ENCODE measurements at places on chromosomes 4 and X. TPM values are rescaled to one million over a fixed set of nuclear protein-coding genes. Genes with fewer than 3 reads are reported as not detected.

GRCh38 chrX:31092476-31092875 is 20.6 kb upstream of the FTHL17 start:
- DNase-seq, result no peak

GRCh38 chr4:174539571-174539970 is 17.3 kb upstream of the HPGD start:
- DNase-seq, result no peak

GRCh38 chr4:90444904-90445303 is 317.7 kb downstream of the CCSER1 start:
- no peak for DNase-seq

Gene HSPA4L
- 8.9 TPM for total RNA-seq

Gene GLRA3
- total RNA-seq, result not detected

DNA sequence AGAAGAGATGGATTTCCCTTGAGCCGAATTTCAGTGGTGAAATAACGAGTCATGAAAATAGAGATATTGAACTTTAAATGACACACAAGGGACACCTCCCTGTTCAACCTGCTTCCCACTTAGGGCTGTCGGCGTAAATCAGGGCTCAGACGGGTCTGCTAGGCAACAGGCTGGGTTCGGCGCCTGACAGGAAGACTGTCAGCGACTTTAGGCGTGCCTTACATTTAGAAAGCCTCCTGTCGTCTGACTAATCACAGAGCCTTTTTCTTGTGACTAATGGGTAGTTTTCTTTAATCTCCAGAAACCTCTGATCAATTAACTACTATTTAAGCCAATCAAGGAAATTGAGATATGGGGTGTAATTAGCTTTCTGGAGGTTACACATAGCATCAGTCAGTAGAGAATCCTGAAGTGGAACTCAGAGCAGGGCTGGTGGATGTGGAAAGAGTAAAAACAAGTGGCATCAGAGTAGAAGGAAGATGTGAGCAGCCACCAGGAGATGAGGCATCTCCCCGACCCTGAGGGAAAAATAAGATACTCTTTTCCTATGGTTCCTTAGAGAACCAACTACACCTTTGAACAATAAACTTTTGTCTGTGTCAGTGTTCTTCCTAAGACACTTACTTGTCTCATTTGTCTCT is 86.2 kb upstream of the HS3ST1 start:
- peak; percentile 26 for DNase-seq

GRCh38 chr4:3390288-3390811 is 51.4 kb upstream of the HGFAC start:
- DNase-seq, result no peak

DNA sequence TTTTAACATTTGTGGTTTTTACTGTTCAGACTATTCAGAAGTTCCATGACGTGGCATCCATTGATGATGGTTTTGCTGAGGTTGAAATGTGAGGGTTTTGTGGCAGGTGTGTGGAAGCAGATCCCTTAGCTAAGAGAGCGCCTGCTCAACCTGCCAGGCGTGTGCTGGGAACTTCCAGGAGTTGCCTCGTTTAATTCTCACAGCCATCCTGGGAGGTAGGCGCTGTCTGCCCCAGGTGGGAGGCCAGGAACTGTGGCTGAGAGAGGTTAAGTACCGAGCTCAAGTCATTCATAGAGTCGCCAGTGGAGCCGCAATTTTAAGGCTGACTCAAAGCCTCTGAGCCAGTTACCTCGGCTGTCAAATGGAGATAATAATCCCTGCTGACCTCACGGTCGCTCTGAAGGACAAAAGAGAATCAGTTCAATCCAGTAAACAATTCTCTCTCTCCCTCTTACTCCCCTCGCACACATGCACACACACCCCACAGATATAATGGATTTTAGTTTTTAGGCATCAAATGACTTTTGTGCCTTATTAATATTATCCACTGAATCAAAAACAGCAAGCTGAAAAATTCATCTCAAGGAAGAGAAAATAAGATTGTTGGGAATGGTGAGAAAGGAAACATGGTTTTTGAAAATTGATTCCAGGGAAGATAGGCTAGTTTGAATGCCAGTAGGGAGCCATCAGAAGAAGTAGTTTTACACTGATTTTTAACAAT is 171.3 kb downstream of the PTTG2 start:
- no peak for DNase-seq

GRCh38 chrX:31136144-31136611 is 64.3 kb upstream of the FTHL17 start:
- DNase-seq, result no peak

DNA sequence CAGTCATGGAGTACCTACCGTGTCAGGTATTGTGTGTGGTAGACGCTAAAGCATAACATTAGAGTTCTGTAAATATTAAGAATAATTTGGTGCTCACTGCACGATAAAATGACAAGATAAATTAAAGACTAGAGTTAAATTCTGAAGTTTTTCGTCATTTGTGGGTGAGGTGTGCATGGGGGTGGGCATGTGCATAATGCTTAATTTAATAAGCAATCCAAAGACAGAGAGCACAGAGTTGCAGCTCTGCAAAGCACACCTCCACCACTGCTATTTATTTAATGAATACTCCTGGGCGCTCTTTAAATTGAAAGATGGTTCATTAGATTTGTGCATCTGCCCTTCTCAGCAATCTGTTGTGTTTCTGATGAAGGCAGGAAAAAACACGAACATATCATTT is 62.6 kb downstream of the GATB start:
- no peak for DNase-seq

Gene RAI2
- total RNA-seq, result 44.2 TPM

Gene SMIM10L2A
- total RNA-seq, result 5.4 TPM

Gene CWH43
- not detected for total RNA-seq

Gene RBMX
- total RNA-seq, result 93.9 TPM

Gene PASD1
- total RNA-seq, result not detected

- no peak for DNase-seq
Measured at GRCh38 chrX:33207056-33207455, 4.3 kb downstream of the DMD start.
